ENCODE measurements at places on chromosomes 11 and 22.

DNA sequence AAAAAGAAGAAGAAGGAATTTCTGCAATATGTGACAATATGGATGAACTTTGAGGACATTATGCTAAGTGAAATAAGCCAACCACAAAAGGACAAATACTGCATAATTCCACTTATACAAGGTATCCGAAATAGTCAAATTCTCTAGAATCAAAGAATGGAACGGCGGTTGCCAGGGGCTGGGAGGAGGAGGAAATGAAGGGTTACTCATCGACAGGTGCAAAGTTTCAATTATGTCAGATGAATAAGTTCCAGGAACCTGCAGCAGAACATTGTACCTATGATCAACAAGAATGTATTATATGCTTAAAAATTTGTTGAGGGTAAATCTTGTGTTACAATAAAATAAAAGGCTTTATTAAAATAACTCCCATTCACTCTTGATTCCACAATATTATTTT is 49.0 kb downstream of the SC5D start:
- no peak for DNase-seq

DNA sequence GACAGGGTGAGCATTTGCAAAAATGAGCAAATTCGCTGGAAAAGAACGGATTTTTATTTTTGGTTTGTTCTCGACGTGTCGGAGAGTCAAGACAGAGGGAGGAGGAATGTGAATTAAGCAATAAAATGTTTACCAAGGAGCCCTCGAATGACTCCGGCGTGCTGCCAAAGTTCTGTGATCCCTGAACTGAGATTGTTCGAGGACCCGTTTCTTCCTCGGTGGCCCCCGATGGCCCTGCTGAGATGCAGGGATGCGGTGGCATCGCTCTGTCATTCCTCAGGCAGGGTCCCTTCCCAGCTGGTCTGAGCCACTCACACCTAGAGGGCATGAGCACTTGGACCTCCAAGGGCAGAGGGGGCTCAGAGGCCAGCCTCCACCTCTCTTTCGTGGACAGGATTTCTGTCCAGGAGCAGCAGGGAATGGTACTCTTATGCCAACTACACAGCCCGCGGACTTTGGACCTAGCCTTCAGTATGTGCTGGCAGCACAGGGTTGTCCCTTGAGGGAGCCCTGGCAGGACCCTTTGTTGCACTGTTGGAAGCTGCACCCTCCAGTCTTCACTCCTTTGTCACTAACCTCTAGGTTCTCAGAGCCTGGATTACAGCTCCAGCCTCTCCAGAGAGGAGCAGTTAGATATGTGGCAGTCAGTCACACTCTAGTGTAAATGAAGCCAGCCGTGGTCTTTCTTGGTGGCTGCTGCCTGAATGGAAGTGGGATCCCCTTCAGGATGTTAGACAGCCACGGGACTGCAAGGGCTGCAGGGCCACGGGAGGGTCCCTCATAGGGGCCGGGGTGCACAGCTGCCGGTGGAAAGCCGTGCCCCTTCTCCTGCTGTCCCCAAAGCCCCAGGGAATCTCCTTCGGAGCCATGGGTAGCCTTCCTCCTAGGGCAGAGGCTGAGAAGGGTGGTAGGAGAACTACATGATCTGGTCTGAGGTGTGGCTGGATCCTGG is 109.4 kb upstream of the ANO1 start:
- DNase-seq = no peak

GRCh38 chr11:104873252-104873651 is 25.0 kb downstream of the CASP12 start:
- no peak for DNase-seq

DNA sequence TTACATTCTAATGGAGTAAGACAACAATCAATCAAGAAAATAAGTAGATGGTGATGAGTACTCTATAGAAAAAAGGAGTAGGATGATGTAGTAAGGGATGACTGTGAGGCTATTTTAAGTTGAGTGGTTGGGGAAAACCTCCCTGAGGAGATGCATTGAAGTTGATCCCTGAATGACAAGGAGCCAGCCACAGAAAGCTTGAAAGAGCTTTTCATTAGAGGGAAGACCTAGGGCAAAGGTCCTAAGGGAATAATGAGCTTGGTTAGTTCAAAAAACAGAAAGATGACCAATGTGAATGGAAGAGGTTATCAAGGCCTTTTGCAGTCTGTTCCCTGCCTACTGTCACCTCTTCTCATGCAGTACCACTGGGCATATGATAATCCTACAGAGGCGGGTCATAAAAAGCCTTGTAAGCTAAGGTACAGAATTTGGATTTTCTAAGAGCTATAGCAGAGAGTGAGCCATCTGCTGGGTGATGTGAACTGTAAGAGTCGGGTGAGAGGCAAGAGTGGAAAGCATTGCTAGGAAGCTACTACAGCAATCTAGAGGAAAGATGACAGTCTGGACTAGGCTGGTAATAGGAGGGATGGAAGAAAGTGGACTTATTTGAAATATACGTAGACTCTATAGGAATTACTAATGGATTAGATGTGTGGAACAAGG is 3.1 kb downstream of the PPP2R1B start:
- DNase-seq = no peak

DNA sequence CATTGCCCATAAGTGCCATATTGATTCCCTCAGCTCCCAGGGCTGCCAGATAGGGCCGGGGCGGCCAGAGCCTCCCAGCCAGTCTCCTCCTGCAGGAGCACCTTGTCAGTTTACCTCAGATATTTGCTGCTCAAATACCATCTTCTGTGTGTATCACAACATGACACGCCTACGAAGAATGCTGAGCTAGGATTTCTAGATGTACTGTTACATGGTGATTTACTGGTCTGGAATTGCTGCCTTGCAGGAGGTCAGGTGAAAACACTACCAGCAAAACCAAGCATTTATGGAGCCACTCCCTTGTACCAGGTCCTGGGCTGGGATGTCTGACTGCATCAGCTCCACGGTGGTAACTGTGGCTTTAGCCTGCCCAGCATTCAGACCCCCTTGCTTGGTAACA is 11.8 kb downstream of the MICAL3 start:
- DNase-seq = no peak

DNA sequence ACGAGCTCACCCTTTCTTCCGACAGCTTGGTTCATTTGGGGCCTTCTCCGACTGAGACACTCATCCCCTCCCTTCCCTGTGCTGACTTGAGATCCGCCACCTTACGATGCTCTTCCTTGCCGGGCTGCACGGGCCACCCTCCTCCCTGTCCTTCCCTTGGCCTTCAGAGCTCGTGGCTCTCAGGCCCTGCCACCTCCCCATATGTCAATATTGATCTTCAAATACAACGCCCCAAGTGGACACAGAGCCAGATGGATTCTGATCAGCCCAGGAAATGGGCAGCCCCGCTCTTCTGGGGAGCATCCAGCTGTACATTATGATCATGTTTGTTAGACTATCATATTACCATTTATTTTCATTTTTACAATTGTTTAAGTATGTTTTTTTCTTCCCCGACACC is 812.8 kb downstream of the TBC1D22A start:
- DNase-seq = peak; percentile 4

GRCh38 chr22:20815477-20816050 is 41.7 kb downstream of the SERPIND1 start:
- no peak for DNase-seq

DNA sequence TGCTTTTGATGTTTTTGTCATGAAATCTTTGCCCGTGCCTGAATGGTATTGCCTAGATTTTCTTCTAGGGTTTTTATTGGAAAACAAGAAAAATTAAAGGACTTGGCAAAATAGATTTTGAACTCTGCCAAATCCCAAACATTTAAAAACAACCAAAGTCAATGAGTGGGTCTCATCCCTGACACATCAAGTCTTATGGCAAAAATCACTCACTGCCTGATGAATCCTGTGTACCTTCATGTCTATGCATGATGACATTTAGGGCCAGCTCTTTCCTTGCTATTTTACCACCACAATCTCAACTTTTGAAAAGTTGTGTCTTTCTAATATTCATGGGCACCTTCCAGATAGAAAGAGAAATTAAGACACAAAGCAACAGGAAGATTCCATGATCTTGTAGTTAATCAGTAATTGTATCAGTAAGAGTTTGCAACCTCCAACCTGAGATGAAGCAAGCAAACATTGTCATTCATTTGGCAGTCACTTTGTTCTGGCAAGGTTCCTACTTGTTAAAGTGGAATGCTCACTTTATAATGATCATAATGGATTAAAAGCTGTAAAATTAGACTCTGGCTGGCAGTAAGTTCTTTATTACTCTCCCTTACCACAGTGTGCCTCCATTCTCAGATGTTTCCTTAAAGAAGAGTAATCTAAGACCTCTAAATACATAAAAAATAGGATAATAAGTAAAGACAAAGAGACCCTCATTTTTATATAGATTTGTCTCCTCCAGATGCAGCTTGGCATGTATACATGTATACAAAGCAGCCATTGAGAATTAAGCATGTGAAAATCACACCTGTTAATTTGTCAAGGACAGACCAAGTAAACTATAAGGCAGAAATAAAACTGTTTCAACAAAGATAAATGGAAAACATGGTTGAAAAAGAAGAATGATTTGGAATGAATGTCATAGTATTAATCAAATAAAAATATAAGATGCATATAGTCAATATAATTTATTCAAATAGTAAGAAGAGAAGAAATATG is 51.6 kb downstream of the ETS1 start:
- DNase-seq = peak; percentile 58

DNA sequence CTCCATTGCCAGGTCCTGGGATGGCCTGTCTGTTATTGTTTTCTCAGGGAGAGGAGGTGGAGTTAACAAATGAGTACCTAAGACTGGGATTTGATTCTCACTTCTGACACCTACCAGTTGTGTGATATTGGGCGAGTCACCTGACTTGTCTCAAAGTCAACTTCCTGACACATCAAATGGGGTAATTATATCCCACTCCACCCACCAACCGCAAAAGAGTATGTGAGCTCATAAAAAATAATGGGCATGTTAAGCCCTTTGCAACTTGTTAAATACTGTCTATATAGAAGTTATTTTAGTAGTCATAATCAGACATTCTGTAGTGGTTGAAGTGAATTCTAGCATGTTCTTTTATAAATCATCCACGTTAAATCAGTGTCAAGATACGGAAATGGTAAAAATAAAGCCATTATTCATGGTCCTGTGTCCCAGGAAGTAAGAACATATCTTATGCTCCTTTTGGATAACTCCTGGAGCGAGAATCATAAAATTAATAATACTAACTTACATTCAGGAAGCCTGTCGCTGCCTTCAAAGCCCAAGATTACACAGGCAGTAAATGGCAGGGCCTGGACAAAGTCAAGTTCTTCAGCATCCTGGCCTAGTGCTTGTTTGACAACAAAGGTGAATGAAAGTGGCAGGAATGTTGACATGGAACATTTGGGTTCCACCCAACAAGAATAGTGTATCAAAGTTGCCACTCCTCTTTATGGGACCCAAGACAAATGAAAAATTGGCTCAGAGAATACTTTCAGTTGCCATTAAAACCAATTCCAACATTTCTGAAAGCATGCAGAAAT is 54.3 kb downstream of the SYTL2 start:
- DNase-seq = no peak

- no peak for DNase-seq
These were observed 650 bp upstream of the MAPK11 start for GRCh38 chr22:50270666-50271394.

GRCh38 chr11:117160826-117161225 is 16.7 kb downstream of the PAFAH1B2 start:
- DNase-seq = no peak

- peak; percentile 95 for DNase-seq
These were observed 273.3 kb downstream of the BUD13 start for GRCh38 chr11:116499396-116500003.

DNA sequence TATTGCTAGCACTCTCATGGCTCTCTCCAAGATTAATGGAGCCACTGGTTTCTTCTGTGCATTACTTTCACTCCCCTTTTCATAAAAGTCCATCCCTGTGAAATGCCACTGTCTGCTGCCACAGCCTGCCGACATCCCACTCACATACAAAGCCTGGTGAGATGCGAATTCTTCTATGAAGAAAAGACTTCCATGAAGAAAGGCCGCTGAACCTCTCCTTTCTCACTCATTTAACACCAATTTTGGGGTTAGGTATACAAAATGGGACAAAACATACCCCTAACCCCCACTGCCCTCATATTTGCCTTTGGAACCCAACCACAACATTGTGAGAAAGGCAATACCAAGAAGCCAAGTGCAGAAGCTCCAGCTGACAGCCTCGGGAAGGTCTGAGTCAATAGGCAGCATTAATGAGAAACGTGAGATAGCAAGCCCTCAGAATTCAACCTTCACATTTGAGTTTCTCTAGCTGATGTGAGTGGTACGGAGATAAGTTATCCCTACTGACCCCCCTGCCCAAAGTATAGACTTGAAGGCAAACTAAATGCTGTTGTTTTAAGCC is 156.4 kb downstream of the ATG16L2 start:
- DNase-seq = no peak

GRCh38 chr11:73184953-73185671 is 33.0 kb upstream of the P2RY2 start:
- peak; percentile 68 for DNase-seq

DNA sequence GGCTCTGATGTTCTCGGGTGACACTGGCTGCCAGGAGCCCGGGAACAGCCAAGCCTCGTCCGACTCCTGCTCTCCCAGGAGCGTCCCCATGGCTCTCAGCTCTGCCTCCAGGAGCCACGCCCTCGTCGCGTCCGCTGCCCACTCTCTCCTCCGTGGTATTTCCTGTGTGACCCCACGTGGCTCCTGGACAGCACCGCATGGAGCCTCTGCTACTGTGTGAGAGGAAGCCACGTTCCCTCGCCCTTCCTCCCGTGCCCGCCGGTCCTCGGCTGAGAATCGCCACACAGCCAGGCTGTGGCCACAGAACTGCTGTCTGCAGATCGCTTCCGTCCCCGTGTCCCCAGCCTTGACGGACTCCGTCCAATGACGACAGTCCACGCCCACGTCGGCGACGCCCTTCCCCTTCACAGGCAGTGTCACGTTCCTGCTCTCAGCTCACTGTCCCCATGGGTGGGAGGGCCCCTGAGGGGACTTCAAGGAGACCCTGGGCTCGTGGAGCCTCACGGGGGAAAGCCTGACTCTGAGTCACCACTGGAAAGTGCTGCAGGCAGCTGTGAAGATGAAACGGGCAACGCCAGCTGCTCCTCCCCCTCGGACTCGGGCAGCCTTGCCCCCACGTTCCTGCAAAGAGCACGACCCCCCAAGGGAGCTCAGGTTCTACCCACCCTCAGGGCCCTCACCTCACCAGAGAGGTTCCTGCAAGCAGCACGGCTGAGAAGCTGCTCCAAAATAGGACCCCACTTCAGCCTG is 458.5 kb downstream of the BRD1 start:
- DNase-seq = no peak

GRCh38 chr11:125398475-125398874 is 97.6 kb downstream of the FEZ1 start:
- no peak for DNase-seq

GRCh38 chr22:18110194-18110953 is at the start of gene TUBA8:
Gene TUBA8, plus strand, starts transcription at chr22:18110809. Its CDS starts 57 bp downstream, at chr22:18110866.
- peak; percentile 71 for DNase-seq

DNA sequence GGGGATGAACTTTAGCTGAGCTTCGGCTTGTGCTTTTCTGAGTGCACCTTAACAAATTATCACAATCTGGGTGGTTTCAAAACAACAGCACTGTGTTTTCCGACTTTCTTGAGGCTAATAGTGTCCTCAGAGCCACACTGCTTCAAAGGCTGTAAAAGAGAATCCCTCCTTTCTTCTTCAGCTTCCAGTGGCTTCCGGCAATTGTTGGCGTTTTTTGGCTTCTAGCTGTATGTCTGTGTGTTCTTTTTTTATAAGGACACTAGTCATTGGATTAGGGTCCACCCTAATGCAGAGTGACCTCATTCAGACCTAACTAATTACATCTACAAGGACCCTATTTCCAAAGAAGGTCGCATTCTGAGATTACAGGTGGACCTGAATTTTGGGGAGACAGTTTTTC is 30.6 kb downstream of the KIAA1671 start:
- DNase-seq = no peak
